ENCODE measurements at places on chromosomes 5 and 9.

DNA sequence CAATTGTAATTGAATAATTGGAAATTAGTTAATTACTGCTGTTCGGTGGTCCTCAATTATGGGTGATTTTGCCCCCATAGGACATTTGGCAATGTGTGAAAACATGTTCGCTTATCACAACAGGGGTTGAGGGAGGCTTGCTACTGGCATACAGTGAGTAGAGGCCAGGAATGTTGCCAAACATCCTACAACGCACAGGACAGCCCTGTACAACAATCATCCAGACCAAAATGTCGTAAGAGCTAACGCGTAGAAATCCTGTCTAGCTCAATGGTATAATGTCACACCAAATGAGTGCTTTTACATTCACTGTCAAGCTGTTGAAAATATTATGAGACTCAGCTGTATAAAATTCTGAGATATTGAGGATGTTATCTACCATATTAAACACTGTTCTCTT is 464.4 kb upstream of the TUSC1 start:
- DNase-seq = no peak

DNA sequence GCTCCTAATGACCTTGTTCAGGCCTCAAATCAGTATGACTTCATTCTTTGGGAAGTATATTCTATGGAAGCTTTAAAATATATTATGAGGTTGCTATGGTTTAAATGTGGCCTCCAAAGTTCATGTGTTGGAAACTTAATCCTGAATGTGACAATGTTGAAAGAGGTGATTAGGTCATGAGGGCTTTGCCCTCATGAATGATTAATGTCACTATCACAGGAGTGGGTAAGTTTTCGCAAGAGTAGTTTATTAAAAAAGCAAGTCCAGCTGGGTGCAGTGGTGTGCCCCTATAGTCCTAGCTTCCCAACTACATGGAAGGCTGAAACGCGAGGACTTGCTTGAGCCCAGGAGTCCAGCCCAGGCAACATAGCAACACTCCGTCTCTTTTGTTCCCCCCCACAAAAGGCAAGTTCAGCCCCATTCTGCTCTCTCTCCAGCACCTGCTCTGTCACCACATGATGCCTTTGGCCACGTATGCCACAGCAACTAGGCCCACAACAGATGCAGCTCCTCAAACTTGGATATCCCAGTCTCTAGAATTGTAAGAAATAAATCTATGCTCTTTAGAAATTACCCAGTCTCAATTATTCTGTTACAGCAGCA is 105.3 kb downstream of the SIL1 start:
- no peak for DNase-seq

- no peak for DNase-seq
Observed at GRCh38 chr5:178360222-178360925, 127.8 kb upstream of the PHYKPL start.

DNA sequence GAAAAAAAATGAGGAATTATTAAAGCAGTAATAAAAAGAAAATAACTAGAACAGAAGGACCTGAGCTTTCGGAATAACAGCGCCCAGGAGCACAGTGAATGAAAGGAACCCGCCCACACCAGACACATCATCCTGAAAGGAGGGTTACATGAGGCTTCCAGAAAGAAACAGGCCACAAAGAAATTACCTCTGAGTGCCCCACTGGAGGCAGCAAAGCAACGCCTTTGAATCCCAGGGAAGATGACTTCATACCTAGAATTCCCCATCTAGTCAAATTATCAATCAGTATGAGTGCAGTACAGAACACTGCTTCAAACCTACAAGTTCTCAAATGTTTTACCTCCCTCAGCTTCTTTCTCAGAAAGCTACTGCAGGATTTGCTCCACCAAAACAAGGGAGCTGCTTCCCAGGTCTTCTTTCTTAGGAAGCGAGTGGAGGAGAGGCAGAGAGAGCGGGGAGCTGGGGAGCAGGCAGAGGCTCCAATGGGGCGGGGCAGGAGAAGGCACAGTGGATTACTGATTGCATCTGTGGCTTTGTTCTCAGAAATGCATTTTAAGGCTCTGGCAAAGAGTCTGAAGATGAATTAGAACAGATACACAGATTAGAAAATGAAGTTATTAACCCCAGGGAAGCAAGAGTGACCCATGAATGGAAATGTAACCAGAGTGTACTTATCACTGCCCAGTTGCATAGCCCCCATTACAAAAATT is 87.1 kb downstream of the SEMA4D start:
- DNase-seq = peak; percentile 61

DNA sequence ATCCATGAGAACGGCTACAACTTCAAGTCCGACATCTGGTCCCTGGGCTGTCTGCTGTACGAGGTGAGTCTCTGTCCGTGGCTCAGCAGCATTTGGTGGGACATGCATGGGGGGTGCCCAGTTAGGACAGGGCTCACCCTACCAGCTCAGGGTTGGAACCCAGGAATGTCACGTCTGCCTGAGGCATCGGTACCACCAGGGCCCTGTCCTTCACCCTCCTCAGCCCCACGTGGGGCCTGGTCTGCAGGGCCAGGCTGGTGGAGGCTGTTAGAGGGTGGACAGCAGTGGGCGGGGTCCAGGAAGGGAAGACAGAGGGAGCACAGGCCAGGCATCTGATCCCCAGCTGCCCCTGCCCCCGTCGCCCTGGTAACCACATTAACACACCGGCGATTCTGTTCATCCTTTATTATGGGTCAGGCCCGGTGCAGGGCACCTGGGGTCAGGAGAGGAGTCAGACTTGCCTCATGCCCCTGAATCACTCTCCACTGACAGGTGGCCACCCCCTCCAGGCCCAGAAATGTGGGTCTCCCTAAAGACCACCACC is 75.6 kb downstream of the PSMB7 start:
- DNase-seq = no peak

- DNase-seq = peak; percentile 83
Observed at GRCh38 chr5:65925601-65926275, 637 bp upstream of the ERBIN start.

DNA sequence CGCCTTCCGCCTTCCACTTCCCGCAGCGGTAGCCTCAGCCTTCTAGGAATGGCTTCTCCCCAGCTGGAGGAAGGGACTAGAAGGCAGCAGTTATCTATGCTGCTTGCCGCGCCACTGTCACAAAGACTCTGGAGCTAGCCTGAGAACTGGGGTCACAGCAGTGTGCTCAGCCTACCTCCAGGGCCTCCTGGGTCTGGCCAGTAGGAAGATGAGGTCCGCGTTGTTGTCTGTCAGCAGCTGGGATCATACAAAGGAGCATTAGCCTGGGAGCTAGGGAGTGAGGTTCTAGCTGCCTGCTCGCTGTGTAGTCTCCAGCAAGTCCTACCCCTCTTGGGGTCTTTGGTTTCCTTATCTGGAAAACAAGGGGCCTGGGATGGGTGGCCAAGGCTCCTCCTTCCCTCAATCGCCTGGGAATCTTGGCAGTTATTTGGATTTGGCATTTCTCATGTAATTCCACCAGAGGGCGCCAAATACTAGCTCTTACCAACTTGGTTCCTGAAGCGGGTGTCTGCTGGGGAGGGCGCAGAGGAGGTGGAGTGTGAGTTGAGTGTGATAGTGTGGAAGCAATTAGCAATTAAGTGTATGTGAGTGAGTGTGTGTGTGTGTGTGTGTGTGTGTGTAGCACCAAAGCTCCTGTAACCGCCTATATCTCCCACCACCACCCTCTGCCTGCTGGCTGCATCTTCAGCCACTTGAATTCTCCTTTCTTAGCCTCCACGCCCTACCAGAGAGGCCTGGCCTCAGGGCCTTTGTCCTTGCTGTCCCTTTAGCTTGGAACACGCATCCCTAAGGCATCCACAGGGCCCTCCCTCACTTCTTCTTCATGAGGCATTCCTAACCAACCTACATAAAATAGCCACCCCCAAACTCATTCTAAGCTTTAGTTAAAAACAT is 97.1 kb downstream of the ENTREP1 start:
- DNase-seq = peak; percentile 71

GRCh38 chr9:6414247-6414641 is 1.2 kb downstream of the UHRF2 start:
- peak; percentile 28 for DNase-seq
